ENCODE measurements at places on chromosomes 16 and 17.
A peak's percentile ranks its signal among the peaks of the same experiment; 100 is the strongest.

GRCh38 chr17:77959126-77959925, 823 bp downstream of the TNRC6C start:
- DNase-seq = peak; percentile 35

- no peak for DNase-seq
Observed at GRCh38 chr17:57628421-57628820, 116.7 kb downstream of the CCDC182 start.

DNA sequence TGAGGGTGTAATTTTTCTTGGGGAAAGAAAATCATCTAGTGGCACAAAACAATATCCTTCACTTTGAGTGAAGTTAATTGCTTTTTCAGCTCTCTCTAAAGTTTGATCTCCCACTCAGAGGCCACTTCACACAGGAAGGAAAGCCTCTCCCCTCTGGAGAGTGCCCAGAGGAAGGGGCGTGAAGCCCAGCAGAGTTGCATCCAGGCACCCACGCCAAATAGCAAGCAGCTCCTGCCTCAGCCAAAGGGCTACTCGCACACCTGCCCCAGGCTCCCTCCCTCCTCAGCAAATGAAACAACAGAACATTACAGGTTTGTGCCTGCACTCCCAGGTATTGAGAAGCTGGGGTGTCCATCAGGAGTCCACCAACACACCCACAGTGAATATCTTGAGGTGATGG, 183.0 kb upstream of the RPL38 start:
- no peak for DNase-seq

DNA sequence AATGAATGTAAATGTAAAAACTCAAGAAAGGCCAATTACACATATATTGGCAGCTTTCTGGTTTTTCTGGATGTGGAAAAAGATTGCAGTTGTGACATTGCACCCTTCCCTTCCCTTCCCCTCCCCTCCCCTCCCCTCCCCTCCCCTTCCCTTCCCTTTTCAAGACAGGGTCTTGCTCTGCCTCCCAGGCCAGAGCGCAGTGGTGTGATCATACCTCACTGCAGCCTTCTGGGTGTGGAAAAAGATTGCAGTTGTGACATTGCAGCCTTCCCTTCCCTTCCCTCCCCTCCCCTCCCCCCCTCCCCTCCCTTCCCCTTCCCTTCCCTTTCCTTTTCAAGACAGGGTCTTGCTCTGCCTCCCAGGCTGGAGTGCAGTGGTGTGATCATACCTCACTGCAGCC, 41.7 kb downstream of the PIK3R5 start:
- no peak for DNase-seq

DNA sequence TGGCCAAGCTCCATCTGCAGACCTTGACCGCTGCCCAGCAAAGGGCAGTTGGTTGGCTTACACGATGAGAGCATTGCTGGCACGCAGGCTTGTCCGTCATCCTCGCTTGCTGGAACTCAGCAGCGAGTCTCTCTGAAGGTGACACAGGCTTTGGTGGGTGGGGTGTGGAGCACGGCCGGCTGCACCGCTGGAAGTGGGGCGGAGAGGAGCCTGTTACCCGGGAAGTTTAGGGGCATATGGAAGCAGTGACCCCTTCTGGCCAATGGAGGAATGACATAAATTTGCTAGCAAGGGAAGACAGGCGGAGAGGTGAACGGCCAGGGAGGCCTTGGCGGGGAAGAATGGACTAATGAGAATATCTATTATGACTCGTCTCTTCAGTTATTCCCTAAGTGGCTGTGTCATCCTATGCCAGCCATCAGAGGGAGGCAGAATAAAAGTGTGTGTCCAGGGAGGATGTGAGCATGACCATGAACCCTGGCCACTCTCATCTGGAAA, 65.9 kb upstream of the SDK2 start:
- peak; percentile 65 for DNase-seq

GRCh38 chr16:14240219-14240843, 169.2 kb downstream of the MRTFB start:
- DNase-seq = peak; percentile 23

DNA sequence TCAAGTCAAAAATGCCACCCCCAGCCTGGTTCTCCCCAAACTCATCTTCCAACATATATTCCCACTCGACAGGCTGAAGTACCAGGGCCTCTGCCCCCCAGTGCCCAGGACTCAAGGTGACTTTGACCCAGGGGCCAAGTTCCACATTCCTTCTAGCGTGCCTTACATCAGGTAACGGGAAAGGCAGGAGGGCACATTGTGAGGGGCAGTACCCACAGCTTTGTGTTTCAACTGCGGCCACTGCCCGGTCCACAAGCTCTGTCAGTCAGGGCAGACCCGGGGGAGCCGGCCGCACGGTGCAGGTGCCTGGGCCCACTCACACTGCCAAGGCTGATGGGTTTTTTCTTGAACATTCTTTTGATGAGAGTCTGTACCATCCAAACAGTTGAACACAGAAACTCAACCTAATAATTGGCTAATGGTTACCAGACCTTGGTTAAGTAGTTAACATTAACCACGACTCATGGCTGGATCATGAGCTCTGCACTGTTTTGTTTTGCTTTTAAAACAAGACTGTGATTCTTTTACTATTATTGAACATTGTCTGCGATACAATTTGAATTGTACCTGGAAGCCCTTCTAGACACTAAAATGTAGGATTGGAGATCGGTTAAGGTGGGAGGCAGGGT, 17.6 kb downstream of the ACE start:
- no peak for DNase-seq

GRCh38 chr17:79801156-79802038, 4.5 kb upstream of the CBX8 start:
- peak; percentile 56 for DNase-seq

- peak; percentile 91 for DNase-seq
Observed at GRCh38 chr16:89687092-89687940, 827 bp downstream of the CDK10 start.

- DNase-seq = peak; percentile 90
Observed at GRCh38 chr16:19284207-19284606, 1.3 kb upstream of the CLEC19A start.

DNA sequence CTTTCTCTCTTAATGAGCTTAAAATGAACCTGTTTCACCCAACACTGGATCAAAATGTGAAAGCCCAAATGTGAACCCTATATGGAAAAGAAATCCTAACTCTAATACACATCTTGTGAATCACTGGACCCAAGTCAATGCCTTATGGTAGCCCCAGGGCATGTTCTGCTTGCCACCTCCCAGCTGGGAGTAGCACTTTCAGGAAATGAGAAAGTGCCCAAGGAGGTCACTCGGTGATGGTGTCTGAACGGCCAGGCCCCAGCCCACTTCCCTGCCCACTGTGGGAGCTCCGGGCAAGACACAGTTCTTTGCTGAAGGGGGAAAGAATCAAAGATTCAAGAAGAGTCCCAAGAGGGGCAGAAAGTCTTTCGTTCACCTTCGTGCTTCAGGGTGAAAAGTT, 46.1 kb downstream of the GTF3C1 start:
- DNase-seq = no peak

DNA sequence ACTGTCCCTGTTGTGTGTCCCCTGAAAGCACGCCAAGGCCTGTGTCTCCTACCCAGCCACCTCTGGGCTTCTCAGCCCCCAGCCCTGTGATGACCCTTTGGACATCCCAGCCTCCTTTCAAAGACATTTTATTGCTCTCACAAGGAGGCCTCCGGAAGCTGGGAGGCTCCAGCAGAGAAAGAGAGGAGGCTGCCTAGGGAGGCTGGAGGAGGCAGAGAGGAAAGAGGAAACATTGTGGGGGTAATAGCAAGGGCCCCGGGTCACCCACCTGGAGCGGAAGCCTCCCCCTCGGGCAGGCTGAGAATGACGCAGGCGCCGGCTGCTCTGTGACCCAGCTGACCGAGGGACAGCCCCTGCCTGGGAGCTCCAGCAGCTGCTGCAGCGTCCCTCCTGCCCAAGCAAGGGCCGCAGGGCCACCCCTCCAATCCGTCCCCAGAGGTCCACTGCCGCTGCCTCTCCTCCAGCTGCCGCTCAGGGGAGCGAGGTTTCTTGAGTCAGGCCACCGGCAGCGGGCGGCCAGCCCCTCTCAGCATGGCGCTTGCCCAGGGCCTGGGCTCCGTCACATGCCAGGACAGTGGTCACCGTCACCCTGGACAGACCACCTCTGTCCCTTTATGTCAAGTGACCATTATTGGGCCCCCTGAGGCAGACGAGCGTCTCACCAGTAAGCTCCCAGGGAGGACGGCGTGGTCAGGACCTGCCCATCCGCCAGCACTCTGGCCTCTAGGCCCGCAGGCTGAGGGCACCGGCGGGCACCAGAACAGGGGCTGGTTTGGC, 29.3 kb downstream of the ACTG1 start:
- DNase-seq = no peak

DNA sequence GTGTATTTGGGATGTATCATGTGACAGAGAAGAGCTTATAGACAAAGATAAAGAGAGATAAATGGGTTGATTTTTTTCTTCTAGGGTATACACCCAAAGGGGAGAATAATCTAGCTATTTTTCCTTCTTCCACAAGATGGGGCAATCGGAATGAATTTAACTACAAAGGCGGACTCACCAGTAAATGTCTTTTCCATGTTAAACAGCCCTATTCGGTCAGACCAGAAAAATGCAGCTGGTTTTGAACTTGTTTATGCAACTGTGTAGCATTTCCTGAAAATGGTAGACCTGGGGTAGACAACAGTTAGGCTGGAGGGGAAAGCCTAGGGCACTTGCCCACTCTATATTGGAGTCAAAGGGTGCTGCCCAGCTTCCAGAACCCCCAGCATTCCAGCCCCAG, 477.1 kb downstream of the TOX3 start:
- peak; percentile 77 for DNase-seq

GRCh38 chr16:4388271-4389021, 16.8 kb downstream of the VASN start:
- DNase-seq = no peak

GRCh38 chr17:63262751-63263476, 183.2 kb downstream of the CYB561 start:
- no peak for DNase-seq

DNA sequence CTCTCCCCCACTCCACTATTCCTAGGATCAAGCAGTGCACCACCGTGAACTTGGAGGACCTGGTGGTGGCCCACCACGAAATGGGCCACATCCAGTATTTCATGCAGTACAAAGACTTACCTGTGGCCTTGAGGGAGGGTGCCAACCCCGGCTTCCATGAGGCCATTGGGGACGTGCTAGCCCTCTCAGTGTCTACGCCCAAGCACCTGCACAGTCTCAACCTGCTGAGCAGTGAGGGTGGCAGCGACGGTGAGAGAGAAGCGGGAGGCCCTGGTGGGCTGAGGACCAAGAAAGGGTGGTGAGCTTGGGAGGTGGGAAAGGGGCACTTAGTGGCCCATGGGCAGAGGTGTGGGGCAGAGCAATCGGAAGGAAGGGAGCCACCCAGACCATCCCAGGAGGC, 16.6 kb downstream of the ACE start:
- DNase-seq = no peak

DNA sequence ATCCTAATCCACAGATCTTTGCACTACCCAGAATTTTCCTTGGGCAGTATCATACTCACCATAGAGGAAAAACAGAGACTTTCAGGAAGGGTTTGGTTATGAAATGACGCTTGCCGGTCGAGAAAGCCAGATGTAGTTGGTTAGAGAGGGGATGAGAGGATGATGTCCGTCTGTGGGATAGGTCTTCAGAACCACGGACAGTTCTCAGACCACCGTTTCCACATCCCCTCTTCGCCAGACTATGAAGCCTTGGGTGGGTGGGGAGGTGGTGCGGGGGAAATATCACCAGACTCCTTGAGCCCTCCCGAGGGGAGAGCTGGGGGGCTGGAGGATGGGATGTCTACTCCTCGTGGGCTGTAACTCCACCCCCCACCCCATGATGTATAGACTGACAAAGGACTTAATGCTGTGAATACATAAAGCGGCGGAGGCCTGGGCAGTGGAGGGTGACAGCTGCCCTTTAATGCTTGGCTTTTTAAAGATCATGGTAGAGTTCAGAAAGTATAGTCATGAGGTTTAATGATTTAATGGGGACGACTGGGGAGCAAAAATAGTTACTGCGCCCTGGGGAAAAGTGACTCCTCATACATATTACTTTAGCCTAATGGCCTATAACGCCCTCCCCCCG, 96.6 kb downstream of the MRM1 start:
- DNase-seq = no peak

- no peak for DNase-seq
Observed at GRCh38 chr17:2837147-2837561, 40.9 kb downstream of the RAP1GAP2 start.

GRCh38 chr17:10879190-10879836, 41.4 kb upstream of the PIRT start:
- DNase-seq = peak; percentile 66

- no peak for DNase-seq
Observed at GRCh38 chr16:30082545-30083090, 6.8 kb downstream of the PPP4C start.

DNA sequence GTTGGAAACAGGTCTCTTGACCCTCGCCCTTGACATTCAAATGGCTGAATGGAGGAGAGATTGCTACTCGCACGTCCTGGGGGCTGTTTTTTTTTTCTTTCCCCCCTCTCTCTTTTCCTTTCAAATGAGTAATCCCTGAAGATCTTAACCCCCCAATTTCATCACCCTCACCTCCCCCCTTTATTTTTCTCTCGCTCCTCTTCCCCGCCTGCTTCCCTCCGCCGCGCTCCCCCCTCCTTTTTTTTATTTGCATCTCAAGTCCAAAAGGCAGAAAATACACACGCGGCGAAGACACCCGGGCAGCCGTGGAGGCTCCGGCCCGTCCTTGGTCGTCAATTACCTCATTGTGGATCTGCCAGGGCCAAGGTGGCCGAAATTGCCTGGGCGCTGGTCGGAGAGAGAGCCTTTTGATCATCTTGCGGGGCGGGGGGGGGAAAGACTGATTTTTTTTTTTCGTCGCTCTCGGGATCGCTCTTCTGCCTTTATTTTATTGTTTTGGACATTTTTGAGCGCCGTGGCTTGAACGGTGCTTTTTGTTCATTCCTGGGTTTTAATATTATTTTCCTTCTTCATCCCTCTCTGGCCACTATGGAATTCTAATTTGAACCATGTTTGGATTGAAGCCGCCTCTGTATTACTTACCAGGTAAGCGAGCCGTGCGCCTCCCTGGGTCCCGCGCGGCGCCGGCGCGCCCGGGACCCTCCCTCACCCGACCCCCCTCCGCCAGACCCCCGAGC, 57.2 kb upstream of the GSE1 start:
- peak; percentile 73 for DNase-seq

DNA sequence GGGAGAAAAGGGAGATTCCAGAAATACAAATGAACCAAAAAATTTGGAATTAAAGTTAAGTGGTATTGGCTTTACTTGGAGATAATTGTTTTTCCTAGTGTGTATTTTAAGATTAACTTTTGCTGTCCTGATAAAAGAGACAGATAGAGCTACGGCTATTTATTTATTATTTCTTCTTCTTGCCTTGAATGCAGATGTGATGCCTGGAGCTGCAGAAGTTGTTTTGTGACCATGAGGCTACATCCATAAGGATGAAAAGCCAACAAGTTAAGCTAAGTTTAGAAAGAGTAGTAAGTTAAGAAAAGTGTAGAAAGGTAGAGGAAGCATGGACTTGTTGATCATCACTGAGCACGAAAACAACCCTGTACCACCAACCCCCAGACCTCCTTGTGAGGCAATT, 41.7 kb downstream of the SOX9 start:
- no peak for DNase-seq

- no peak for DNase-seq
Observed at GRCh38 chr16:13633391-13633861, 286.5 kb upstream of the ERCC4 start.

All from stomach (tissue), 19 donors.